ENCODE measurements at places on chromosomes 1 and 21. TPM values are rescaled to one million over a fixed set of nuclear protein-coding genes. Genes with fewer than 3 reads are reported as not detected.

Gene TRIM67
- not detected for total RNA-seq

Gene LCE4A
- not detected for total RNA-seq

Gene TGFBR3
- 0.60 TPM for total RNA-seq

Gene FCAMR
- total RNA-seq, result not detected

Gene MPL
- not detected for total RNA-seq

Gene FMO4
- 3.0 TPM for total RNA-seq

Gene LRRC42
- total RNA-seq, result 13.8 TPM

Gene NOS1AP
- not detected for total RNA-seq

Gene TSSK3
- 6.1 TPM for total RNA-seq

Gene TMEM240
- total RNA-seq, result 0.31 TPM

Gene LRP8
- total RNA-seq, result 40.6 TPM

Gene FMO3
- not detected for total RNA-seq

Gene GREM2
- not detected for total RNA-seq

Gene TAS1R1
- total RNA-seq, result not detected

Gene SUSD4
- not detected for total RNA-seq

Gene FLG
- total RNA-seq, result not detected

Gene NLRP3
- 0.44 TPM for total RNA-seq

Gene MYOC
- not detected for total RNA-seq

Gene RAB13
- 49.1 TPM for total RNA-seq

Gene CFAP107
- total RNA-seq, result not detected

Gene TP73
- 2.1 TPM for total RNA-seq

Gene SHISA4
- 0.24 TPM for total RNA-seq

Gene SLC35D1
- total RNA-seq, result 10.1 TPM

Gene SLFNL1
- total RNA-seq, result 0.47 TPM

Gene NFIA
- 0.13 TPM for total RNA-seq

Gene SH3D21
- 9.9 TPM for total RNA-seq

Gene PLCH2
- total RNA-seq, result 6.1 TPM

Gene TMPRSS15
- total RNA-seq, result not detected

Gene LCE6A
- not detected for total RNA-seq

Gene PTCH2
- 1.2 TPM for total RNA-seq

Gene SNRPE
- 149 TPM for total RNA-seq

Gene COL16A1
- 0.17 TPM for total RNA-seq

Gene CD58
- 146 TPM for total RNA-seq

Gene NBL1
- 0.64 TPM for total RNA-seq

Gene PLPPR4
- not detected for total RNA-seq

Gene GRIK1
- total RNA-seq, result not detected

Gene RIMS3
- 5.5 TPM for total RNA-seq

Gene DSCAM
- not detected for total RNA-seq

Gene LCE2C
- total RNA-seq, result not detected

Gene FCGR2B
- 77.5 TPM for total RNA-seq

Gene TDRD5
- not detected for total RNA-seq

Gene IL12RB2
- 1.1 TPM for total RNA-seq

Gene STRIP1
- 60.4 TPM for total RNA-seq

Gene NEGR1
- total RNA-seq, result not detected

Gene RNU1-1
- 3,526 TPM for total RNA-seq

Gene TNFAIP8L2
- 9.3 TPM for total RNA-seq
